LoVo (cell line): ENCODE measurements at places on chromosomes 5 and 9.
A peak's percentile ranks its signal among the peaks of the same experiment; 100 is the strongest.

DNA sequence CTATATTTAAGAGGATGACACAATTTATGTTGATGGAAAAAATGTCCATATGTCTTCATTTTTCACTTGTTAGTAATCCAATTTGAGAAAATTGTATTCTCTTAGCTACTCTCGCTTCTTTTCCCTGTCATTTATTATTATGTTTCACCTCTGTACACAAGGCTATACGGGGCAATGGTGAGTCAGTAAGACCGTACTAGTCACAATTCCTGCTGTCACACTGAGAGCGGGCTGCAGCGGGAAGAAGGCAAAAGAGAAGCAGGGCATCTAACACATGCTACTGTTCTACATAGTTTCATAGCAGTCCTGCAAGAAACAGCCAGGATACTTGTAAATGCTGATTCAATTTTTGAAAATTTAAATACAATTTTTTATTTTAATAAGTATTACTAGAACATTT is 23.3 kb upstream of the PRDM9 start:
- no peak for DNase-seq

DNA sequence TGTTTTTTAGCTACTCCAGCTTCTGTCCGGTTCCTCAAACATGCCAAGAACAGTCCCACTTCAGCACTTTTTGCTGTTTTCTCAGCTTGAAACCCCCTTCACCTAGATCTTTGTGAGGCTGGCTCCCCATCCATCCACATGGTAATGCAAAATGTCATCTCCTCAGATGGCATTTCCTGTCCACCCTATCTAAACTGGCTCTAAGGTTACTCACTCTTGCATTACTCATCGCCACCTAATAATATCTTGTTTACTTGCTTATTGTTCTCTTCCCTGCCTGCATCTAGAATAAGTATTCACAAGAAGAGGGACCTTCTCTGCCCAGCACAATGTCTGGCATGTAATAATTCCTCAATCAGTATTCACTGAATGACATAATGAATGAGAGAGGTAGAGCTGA is 220.1 kb downstream of the FAM114A2 start:
- no peak for DNase-seq

GRCh38 chr5:109816732-109817131 is 127.0 kb downstream of the MAN2A1 start:
- DNase-seq, result no peak

DNA sequence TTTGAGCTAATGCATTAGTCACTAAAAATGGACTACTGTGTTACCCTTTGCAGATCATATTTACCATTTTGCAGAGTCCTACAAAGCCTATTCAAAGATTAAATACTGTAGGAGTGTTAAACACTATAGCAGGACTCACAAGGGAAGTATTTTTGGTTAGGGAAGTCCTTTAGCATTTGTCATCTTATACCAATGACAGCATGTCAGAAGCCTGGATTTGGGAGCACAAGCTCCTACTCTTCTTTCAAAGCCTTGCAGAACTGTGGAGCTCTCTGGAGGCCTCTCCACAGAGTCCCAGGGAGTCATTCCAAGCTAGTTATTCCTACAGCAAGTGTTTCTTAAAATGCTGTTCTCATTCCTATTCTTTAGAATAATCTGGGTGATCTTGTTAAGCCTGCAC is 288.8 kb downstream of the PIK3R1 start:
- no peak for DNase-seq

- DNase-seq, result no peak
Observed at GRCh38 chr9:95028853-95029219, 288.7 kb downstream of the FANCC start.

GRCh38 chr5:140224658-140225057 is 49.7 kb downstream of the CYSTM1 start:
- no peak for DNase-seq

DNA sequence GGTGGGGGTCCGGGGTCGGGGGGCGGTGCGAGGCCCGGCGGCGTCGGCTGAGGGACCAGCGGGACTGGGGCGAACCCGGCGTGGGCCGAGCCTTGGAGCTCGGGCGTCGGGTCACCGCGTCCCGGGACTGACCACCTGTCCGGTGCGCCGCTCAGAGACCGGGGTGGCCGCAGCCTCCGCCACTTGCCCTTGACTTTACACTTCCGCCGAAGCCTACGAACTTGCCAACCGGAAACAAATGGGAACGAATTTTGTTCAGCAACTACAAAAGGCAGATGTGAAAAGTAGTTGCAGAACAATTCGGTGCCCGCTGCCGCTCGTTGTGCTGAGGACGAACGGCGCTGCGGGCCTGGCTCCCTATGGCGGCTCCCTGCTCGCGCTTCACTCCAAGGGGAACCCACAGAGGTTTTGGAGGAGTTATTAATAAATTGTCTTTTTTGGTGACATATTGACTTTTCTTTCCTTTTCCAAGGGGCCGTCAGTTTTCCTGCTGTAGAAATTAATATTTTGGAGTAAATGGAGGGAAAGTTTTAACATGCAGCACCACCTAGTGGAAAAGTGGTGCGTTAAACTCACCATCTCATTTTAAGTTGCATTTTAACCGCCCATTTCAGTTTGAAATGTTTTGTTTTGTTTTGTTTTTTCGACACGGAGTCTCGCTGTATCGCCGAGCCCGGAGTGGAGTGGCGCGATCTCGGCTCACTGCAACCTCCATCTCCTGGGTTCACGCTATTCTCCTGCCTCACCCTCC is 490 bp downstream of the PCBD2 start:
- DNase-seq, result peak; percentile 64

DNA sequence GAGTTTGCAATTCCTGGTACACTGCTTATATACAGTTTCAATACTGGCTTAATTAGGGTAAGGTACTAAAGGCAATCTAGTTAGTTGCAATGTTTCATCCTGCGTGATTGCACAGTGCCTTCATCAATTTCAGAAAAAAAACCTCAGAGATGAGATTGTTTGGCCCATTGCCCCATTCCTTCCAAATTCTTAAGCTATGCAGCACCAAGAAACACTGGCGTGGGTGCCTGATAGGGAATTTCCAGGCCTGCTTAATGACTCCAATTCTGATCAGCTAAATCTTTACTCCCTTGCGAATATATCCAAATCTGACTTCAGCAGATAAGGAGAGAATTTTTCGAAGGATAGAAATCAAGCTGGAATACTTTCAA is 35.9 kb upstream of the GAS1 start:
- DNase-seq, result no peak

DNA sequence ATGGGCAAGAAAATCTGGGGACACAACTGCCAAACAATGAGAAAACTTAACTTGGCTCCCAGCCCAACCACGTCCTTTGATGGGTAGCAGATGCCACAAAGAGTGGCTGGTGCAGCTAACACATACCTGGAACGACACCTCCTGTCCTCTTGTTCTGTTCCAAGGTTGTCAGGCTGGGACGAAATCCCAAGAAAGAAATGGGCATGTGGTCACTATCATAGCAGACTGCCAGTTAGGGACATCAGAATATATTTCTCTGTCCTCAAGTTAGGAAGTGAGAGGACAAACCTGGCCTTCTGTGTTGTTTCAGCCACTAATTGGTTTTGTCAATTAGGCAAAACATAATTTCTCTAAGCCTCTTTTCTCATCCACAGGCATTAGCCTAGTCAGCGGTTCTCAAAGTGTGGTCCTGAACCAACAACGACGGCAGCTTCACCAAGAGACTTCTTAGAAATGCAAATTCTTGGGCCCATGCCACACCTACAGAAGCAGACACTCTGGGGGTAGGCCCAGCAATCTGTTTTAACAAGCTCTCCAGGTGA is 63.4 kb downstream of the RAPGEF1 start:
- DNase-seq, result no peak
